ENCODE measurements at places on chromosomes 4 and X. TPM values are rescaled to one million over a fixed set of nuclear protein-coding genes. Genes with fewer than 3 reads are reported as not detected.
A peak's percentile ranks its signal among the peaks of the same experiment; 100 is the strongest.

The UGT2B11 gene
- not detected for total RNA-seq

The FGF5 gene
- total RNA-seq: 0.51 TPM

- DNase-seq: no peak
Observed at GRCh38 chrX:66163849-66164411, at the start of gene HEPH. Gene HEPH, plus strand, starts transcription at chrX:66164247. Its CDS starts 6,324 bp downstream, at chrX:66170571.

- DNase-seq: no peak
Observed at GRCh38 chrX:40420899-40421729, 159.7 kb upstream of the ATP6AP2 start.

DNA sequence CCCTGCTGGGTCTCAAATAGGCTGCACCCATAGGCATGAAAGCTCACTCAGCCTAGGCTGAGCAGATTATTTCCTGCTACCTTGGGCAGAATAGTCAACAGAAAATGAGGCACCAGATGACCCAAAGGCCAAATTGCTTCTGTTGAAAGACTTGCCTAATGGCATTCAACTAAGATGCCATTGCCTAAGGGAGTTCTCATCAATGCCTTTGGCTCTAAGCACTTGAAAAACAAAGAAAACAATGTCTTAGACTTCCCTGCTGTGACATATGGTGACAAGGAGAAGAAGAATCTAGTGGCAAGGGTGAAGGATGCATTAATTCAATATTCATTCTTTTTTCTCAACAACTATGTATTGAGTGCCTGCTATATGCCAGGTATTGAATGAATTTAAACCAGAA lies 25.7 kb upstream of the PCDH19 start:
- DNase-seq: no peak

The UVSSA gene
- total RNA-seq: 8.2 TPM

DNA sequence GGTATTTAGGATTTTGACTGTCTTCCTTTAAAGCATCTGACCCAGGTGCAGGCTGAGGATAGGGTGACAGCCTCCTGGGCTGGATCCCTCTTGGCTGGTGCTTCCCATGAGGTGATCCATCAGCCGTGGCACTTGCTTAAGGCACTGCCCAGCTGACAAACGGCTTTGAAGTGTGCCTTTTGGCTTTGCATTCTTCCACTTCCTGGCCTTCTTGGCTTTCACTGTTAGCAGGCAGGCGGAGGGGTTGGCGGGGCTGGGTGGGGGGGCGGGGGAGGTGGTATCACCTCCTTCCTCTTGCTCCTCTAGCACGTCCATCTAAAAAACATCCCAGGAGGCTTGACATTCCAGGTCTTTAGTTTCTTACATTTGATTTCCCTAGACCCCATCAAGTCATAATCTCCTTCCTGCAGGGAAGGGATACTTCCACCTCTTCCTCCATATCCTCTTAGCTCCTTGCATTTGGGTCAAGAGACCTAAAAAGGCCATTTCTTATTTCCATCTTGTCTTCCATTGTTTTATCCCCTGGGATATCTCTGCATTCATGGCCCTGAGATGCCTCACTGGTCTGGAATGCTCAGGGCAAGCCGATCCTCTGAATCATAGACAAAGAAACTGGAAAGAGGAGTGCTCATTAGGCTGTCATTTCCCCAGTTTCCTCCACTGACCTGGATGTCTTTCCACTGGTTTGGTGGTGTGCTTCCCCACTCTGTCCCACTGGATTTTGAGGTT lies 11.3 kb upstream of the APLN start:
- peak; percentile 78 for DNase-seq

DNA sequence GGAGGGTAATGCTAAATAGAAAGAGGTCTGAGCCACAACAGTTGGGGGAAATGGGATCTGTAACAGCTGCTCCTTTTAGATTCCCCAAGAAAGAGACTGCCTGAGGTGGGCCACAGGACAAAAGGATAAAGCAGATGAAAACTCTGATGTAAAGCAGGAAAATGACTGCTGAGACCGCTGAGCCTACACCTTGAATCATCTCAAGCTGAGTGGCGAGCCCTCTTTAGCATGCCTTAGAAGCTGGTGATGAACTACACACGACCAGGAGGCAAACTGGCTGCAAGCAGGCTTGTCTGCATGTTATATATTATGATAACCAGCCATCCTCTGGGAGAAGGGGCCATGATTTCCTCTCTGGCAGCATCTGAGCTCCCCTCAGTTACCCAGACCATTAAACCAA lies 88.4 kb downstream of the TTC29 start:
- no peak for DNase-seq

The IGFBP7 gene
- 92.9 TPM for total RNA-seq

GRCh38 chrX:121761845-121762244 lies 714.4 kb downstream of the GLUD2 start:
- peak; percentile 5 for DNase-seq

DNA sequence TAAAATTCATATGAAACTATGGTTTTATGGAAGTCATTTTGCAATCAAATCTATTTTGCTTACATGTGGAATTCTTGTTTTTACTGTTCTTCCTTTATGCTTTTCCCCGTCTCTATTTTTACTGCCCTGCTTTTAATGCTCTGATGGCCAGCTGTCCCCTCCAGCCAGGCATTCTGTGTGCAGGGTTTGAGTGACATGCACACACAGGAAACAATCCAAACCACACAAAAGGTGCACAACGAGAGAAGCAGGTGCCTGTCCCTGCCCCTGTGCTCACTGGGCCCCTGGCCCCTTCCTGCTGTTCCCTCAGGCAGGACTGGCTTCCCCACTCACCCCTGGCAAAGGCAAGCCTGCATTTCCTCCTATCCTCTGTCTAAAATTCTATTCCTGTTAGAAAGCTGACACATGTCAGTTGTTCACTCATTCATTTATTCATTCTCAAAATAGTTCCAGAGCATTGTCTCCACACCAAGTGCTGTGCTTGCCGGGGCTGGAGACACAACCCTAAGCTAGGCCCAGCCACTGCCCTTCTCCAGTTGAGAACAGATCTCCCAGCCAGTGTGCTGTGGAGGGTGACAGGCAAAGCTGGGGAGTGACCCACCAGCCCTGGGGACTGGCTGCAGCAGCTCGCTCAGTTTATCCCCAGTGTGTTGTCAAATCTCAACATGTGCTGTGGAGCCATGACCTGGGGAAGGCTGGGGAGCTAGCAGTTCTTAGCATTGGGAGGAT lies 346.3 kb downstream of the FBXW7 start:
- DNase-seq: no peak

DNA sequence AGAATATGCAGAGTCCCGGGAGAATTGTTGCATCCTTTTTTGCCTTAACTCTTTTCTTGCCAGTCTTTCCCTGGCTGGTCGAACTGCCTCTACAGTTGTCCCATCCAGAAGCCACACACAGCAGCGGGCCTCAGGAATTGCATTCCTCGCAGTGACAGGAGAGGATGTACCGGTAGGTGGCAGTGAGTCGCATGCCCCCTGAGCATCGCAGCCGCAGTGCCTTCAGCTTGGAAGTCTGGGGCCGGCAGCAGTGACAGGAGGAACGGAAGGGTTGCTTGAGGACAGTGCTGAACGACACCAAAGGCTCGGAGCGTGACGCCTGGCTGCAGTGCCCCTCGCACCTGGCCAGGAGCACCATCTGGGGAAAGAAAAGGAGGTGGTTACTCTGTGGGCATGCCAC lies 23.5 kb downstream of the NDP start:
- no peak for DNase-seq

DNA sequence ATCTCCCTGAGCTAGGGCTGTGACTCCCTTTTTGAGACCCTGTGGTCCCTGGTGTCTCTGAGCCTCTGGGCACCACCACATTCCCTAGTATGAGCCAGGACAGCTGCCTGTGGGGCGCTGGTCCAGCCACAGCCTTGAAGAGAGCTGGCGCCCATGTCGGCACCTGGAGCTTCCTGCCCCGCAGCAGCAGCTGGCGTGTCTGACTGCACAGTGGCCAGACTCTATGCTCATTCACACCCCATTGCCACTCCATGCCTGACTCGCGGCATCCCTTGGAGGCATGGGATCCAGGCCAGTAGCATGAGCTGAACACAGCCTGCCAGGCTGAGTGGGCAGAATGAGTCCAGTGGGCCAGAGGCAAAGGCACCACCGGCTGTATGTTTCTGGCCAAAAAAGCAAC lies 8.3 kb upstream of the SPP1 start:
- DNase-seq: no peak

The SORBS2 gene
- total RNA-seq: 1.1 TPM

The SPARCL1 gene
- not detected for total RNA-seq

Measured in bronchial epithelial cell (primary cell).